ENCODE measurements at places on chromosomes 1 and 21.

DNA sequence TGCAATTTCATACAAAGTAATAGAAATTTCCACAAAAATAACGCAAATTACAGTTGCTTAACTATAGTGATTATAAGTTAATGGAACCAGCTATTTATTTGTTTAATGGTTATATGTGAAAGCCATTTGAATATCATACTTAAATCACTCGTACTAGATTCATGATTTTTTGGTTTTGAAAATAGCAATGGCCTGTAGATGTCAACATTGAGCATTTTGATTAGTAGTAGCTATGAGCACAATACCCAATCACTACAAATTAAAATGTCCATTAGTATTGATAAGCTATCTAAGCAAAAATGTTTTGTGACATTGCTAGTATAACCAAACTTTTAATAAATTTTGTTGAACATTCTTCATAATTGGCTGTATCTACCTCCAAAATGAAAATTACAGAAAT is 10.0 kb downstream of the COL24A1 start:
- DNase-seq: no peak

GRCh38 chr1:33867684-33868083 is 3.8 kb downstream of the HMGB4 start:
- DNase-seq: no peak

- DNase-seq: no peak
These were observed 55.3 kb downstream of the RIMS3 start for GRCh38 chr1:40610156-40610555.

GRCh38 chr1:31434979-31435378 is 22.0 kb downstream of the SERINC2 start:
- no peak for DNase-seq

- no peak for DNase-seq
These were observed 6.3 kb upstream of the TDRD10 start for GRCh38 chr1:154495496-154496273.

- DNase-seq: no peak
These were observed 106.8 kb upstream of the ATP1A1 start for GRCh38 chr1:116265931-116266863.

DNA sequence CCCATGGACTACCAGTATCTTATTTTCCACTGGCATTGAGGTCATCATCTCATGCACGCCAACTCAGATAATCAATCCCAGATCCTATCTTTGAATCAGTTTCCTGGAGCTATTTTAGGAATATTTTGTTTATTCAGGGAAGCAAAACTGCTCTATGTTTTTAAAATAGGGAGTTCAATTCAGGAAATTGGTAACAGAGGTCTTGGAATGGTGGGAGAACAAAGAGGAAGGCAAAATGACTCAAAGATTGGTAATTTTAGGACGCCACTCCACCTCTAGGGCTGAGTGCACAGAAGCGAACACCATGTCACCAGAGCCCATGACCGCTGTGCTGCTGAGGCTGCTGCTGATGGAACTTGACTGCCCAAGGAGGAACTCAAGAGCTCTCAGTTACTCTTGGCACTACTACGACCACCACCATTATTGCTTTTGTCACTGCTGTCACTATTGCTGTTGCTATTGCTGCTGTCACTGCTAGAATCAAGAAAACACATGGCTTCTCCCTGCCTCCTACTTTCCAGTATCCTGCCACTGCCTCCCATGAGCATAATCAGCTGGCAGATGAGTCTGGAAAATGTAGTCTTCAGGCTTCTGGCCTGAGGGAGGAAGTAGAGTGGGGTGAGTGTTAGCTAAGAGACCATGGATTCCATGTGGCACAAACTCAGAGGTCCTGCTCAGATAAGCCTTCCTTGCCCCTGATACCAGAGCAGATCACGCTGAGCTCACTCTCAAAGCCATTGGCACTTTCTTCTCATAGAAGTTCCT is 71.6 kb upstream of the CNIH3 start:
- no peak for DNase-seq

DNA sequence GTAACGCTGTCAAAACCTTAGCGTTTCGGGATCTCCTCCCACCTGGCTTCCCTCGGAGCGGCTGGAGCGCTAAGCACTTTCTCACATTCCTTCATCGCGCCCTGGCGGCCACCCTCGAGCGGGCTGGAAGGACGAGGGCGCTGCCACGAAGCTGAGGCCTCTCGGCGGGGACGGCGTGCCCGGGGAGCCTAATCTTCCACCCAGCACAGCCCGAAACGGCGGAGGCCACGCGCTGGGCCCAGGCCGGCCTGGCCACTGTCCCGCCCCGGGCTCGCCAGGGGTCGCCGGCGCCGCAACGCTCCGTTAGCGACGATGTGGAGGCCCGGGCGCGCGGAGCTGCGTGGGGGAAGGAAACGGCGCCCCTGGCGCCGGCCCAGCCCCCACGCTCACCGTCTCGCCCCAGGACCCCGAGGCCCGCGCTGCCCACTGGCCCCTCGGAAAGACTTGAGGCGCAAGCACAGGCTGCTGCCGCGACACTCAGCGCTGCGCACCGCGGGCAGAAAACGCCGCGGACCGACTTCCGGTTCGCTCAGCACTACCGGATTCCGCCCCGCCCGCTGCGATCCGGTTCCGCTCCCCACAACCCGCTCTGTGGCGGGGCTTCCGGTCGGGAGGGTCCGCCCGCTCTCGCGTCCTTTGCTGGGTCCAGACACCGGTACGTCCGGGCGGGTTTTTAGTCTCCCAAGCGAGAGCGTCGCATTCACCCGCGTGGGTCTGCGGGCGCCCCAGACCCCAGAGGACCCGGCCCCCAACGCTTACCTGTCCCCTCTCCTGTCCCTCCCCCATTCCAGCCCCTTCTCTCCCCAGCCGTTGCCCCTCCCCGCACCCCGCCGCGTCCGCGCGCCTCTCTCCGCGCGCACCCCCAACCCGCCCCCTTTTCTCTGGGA is at the start of gene YBEY:
Gene YBEY, plus strand, starts transcription at position 582 of the 887 bp plus-strand sequence. CDS start 572 bp downstream, outside the sequence.
- peak; percentile 86 for DNase-seq

- no peak for DNase-seq
These were observed 16.6 kb upstream of the EYA3 start for GRCh38 chr1:28104866-28105467.

DNA sequence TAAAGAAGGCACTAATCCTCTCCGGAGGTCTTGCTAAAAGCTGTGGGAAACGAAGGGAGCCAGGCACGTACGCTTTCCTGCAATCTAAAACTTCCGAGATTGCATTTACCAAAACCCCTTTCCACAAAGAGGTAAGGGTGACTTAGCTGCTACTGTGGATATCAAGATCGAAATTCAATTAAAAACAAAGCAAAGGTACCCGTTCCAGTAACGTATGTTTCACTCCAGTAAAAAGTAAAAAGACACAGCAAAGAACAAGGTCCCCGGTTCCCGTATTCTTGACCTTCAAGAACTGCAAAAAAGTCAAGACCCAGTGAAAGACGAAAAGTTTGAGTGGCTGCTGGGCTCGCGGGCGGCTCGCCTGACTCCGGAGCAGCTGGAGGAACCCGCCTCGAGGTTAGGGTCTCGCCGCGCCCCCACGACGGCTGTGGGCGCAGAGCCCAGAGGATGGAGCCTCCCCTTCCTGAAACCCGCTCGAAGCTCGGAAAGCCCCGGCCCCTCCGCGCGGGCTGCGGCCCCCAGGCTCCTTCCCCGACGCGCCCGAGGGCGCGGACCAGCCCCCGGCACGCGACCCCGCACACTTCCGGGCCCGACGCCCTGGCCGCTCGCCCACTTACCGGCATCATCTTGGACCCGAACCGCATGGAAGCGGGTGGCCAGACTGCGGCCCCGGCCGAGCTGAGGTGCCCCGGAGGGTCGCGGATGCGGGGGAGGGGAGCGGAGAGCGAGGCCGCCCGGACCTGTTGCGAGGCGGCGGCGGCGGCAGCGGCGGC is 524 bp downstream of the TP53BP2 start:
- peak; percentile 71 for DNase-seq

DNA sequence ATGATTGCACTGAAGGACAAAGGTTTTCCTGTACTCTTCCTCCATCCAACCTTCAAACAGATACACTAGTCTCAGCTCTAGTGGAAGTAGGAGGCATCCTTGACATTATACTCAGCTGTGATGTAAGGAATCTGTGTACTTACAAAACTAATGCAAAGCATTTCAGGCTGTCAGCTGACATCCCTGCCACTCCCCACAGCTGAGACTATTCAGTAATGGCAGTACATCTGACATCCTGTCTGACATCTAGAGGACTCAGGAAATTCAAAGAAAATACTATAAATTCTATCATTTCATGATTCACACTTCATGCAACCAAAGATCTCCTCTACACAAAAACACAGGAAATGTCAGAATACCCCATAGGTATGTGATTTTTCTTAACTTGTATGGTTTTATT is 325.8 kb downstream of the SMYD3 start:
- no peak for DNase-seq

DNA sequence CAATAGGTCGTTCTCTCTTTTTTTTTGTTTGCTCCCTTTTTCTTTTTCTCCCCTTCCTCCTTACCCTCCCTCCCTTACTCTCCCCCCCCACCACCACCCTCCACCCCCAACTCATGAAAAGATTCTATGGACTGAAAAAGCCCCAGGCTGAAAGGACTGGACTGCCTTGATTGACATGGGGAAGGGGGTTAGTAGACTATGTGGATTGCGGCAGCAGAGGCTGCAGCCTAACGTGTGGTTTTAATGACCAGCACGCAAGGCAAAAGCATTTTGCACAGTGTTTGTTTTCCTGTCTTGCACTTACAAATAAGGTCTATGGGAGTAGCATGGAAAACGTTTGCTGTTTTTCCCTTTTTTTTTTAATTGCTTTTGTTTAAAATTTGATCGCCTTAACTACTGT is 5.5 kb downstream of the ZBTB18 start:
- no peak for DNase-seq

DNA sequence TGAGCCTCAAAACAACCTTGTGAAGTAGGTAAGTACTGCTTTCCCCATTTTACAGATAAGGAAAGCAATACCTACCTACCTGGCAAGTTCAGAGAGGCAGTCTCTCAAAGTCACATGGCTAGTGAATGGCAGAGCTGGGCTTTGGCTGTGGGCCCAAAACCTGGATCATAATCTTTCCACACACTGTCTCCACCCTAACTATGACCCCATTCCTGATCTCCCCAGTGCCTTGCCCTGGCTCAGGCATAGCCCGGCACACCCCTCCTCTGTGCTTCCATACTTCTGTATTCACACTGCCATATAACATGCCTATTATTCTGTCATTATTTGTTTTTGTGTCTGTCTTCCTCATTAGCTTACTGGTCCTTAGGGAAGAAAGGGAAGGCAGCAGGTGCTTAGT is 15.9 kb downstream of the GNG12 start:
- no peak for DNase-seq

GRCh38 chr1:106554294-106554693 is 502.2 kb upstream of the PRMT6 start:
- DNase-seq: no peak

- DNase-seq: peak; percentile 78
These were observed 9.7 kb upstream of the SHCBP1L start for GRCh38 chr1:182962554-182963115.
